ENCODE measurements at places on chromosomes 16 and 17. TPM values are rescaled to one million over a fixed set of nuclear protein-coding genes. Genes with fewer than 3 reads are reported as not detected.

DNA sequence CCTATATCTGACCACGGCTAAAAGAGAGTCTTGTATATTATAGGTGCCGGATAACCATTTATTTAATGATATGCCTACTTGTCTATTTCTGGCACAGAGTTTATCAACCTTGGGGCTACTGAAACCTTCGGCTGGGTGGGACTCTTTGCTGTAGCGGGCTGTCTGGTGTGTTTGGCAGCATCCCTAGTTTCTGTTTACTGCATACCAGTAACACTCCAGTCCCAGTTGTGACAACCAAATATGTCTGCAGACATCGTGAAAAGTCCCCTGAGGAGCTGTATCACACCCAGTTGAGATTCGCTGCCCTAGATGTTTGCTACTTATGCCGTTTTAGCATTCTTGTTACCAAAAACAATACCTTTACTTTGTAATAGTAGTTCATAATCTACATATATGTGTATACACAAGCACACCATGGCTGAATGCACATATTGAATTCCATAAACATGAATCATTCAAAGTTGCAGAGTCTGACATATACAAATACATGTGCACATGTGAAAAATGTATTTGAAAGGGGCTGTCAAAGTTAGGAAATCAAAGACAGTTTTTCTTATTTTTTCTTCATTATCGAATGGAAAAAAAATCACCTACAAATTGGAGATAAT, 89.1 kb upstream of the SHISA6 start:
- peaks cover 2% of the 10 kb centered on the region for H3K4me1 ChIP-seq
- no peaks in the 10 kb centered on the region for H3K36me3 ChIP-seq
- H3K4me3 ChIP-seq, result no peak overlapping the region

- peaks cover 41% of the 10 kb centered on the region for H3K4me1 ChIP-seq
- H3K4me3 ChIP-seq, result no peak overlapping the region
- H3K36me3 ChIP-seq, result no peaks in the 10 kb centered on the region
- peak overlapping the region; percentile 83 for H3K27ac ChIP-seq
- no peaks in the 10 kb centered on the region for H3K27me3 ChIP-seq
Measured at GRCh38 chr17:77285594-77286390, 145.0 kb downstream of the SEC14L1 start.

- no peak overlapping the region for H3K4me3 ChIP-seq
- peaks cover 5% of the 10 kb centered on the region for H3K27me3 ChIP-seq
- H3K27ac ChIP-seq, result no peak overlapping the region
- no peak for DNase-seq
- peaks cover 10% of the 10 kb centered on the region for H3K4me1 ChIP-seq
Measured at GRCh38 chr16:25035494-25036405, 20.6 kb upstream of the ARHGAP17 start.

DNA sequence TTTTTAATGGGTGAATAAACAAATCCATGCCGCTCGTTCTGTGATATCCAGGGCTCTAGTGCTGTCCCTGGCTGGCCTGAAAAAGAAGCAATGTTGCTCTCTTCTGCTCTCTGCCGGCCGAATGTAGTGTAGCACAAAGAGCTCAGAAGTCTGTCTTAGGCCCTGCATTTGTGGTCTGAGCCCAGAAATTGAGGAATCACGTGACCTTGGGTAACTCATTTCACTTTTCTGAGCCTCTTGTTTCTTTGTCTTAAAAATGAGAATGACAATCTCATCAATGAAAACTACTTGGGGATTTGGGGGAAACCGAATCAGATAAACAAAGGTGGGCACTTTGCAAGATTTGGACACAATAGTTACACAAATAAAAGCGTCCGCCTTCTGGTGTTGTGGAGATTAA, 381.6 kb upstream of the ASIC2 start:
- DNase-seq, result peak; percentile 45
- H3K4me1 ChIP-seq, result no peaks in the 10 kb centered on the region
- H3K36me3 ChIP-seq, result no peaks in the 10 kb centered on the region
- no peak overlapping the region for H3K27ac ChIP-seq

The ZNF750 gene
- 0.11 TPM for total RNA-seq

The SCNN1G gene
- 1.2 TPM for total RNA-seq

The SLC35G6 gene
- total RNA-seq, result not detected

The MFAP4 gene
- total RNA-seq, result 2.5 TPM

The NLK gene
- 37.8 TPM for total RNA-seq

The GLTPD2 gene
- 4.1 TPM for total RNA-seq

The OR1F1 gene
- total RNA-seq, result not detected

The HMOX2 gene
- 28.5 TPM for total RNA-seq

The MT4 gene
- total RNA-seq, result not detected

Data from progenitor cell of endocrine pancreas (in vitro differentiated cells).